ENCODE measurements at places on chromosomes 16 and 17.

- no peak for DNase-seq
Measured at GRCh38 chr17:61381537-61381936, 18.1 kb upstream of the TBX2 start.

- no peak for DNase-seq
Measured at GRCh38 chr17:50638606-50638965, 3.9 kb downstream of the ABCC3 start.

GRCh38 chr16:28589069-28589468, 7.8 kb downstream of the SULT1A2 start:
- DNase-seq: no peak

DNA sequence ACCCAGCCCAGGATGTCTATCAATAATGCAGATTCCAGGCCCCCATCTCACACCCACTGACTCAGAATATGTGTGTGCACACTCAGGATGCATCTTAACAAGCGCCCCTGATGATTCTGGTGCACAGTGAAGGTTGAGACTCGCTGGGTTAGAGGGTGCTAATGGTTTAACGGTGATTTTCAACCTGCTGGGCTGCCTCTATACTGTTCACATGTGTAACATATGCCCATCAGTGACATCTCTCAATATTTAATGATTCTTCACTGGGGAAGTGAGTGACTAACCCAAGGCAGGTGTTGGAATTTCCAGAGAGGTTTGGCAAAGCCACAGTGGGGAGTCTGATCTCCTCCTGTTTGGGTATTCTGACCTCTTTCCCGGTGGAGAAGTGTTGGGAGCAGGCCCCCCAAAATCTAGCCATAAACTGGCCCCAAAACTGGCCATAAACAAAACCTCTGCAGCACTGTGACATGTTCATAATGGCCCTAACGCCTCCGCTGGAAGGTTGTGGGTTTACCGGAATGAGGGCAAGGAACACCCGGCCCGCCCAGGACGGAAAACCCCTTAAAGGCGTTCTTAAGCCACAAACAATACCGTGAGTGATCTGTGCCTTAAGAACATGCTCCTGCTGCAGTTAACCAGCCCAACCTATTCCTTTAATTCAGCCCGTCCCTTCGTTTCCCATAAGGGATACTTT, 4.1 kb upstream of the DOC2B start:
- DNase-seq: no peak

DNA sequence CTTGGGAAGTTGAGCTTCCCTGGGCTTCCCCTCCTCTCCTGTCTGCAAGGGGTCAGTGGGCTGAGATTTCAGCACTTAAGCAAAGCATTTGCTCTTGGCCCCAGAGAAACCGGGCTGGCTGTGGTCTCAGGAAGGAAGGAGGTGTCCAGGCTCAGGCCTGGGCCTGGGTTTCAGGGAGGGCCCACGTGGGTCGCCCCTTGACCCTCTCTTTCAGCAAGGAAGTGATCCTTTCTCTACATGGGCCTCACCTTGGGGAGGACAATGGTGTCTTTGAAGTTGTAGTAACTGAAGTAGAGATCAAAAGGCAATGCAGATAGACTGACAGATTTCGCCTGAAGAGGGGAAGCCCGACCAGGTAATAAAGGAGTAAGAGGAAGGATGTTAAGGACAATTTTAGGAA, 2.7 kb downstream of the NOD2 start:
- DNase-seq: no peak

GRCh38 chr17:16905593-16906191, 66.2 kb downstream of the TNFRSF13B start:
- DNase-seq: peak; percentile 73

GRCh38 chr17:75114552-75115314, 5.0 kb downstream of the ARMC7 start:
- DNase-seq: no peak

DNA sequence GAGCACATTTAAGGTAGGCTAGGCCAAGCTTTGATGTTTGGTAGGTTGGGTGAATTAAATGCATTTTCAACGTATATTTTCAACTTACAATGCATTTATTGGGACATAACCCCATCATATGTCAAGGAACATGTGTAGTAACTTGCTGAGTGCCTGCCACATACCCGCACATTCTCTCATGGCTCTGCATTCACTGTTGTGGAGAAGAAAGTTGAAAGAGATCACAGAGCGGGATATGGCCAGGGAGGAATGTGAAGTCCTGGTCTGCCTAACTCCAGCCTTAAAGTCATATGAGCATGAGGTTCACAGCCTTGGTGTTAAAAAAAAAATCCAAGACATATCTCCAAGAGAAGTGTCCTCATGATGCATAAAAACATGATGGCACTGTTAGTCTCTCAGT, 79.1 kb downstream of the CFDP1 start:
- DNase-seq: no peak

DNA sequence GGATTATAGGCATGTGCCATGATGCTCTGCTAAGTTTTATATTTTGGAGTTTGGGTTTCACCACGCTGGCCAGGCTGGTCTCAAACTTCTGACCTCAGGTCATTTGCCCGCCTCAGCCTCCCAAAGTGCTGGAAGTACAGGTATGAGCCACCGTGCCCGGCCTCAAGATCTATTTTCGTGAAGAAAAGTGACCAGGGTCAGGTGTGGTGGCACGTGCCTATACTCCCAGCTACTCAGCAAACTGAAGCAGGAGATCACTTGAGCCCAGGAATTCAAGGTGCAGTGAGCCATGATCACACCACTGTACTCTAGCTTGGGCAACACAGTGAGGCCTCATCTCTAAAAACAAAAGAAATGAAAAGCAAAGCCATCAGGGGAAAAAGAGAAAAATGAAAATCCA, 18.7 kb downstream of the CMTM4 start:
- no peak for DNase-seq

GRCh38 chr16:72142476-72142875, 29.5 kb downstream of the PMFBP1 start:
- DNase-seq: peak; percentile 21

DNA sequence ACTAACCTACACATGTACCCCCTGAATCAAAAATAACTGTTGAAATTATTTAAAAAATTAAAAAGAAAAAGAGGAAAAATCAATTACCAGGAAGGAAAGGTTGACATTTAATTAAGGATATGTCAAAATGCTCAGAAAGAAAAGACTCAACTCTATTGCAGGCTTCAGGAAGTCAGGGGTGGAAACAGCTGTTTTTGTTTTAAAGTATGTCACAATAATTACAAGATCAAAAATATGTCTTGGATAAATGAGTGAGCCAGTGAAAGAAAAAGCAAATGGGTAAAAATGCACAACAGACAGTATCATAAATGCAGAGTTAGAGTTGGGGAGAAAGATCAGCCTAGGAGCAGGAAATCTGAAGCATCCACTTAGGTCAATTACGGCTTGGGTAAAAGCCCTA, 146.0 kb downstream of the CDH11 start:
- DNase-seq: peak; percentile 81

DNA sequence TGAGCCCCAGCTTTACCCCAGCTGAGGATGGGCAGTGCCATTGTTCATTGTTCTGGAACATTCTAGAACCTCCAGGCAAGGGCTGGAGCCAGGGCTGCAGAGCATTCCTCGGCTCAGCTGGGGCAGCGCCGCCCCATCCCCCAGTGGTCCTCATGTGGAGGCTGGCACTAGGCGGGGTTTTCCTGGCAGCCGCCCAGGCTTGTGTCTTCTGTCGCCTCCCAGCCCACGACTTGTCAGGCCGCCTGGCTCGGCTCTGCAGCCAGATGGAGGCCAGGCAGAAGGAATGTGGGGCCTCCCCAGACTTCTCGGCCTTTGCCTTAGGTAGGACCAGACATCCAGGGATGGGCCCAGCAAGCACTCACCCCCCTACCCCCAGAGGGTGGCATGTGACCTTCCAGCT, at the start of gene TMEM95:
TMEM95 (plus strand) TSS at position 104 of the 400 bp plus-strand sequence; CDS start at position 153, 49 bp downstream.
- peak; percentile 49 for DNase-seq

DNA sequence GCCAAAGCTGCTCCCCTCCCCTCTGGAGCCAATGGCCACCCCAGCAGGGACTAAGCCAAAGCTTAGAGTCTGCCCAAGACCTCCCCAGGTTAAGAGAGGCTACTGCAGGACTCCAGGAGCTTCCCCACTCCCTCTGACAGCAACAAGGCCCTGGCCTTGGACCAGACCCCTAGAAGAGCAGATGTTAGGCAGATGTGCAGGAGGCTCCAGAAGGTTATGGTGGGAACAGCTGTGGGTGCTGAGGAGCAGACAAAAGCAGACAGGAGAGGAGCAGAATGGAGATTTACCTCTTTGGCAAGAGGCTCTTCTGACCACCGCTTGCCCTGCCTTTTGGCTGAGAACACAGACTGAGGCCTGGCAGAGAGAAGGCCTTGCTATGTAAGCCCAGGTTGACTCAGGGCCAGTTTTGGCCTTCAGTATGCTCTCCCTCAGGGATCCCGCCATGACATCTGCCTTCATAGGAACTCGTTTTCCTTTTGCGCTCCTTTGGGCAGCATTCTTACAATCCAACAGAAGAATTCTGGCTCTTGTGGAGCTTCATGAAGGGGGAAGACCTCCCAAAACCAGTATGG, 113.0 kb downstream of the RBFOX3 start:
- no peak for DNase-seq

- DNase-seq: no peak
Measured at GRCh38 chr17:80926591-80927250, 64.9 kb upstream of the CHMP6 start.

DNA sequence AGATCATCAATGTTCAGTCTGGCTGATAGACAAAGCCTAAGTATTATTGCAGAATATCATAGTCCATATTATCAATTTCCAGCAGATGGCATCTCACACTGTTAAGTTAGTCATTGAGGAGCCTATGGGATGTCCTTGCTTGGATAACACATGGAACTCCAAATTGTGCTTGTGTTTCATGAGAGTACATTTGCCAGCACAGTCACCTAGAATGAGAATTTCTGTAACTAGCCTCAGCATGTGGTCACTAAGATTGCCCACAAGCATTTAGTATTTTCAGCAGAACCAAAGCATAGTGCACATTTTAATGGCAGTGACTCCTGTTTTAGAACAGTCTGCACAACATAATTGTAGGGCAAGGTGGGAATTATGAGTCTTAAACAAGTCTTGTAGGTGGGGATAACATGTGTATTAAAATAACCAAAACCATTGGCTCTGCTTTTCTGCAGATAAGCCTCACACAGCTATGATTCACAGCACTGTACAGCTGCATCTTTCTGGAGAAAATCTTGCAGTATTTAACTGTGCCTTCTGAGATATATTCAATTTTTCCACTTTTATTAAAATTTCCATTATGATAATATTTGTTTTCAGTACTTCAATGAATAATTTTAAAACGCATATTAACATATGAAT, 882.8 kb upstream of the SOX9 start:
- peak; percentile 53 for DNase-seq

GRCh38 chr16:8828541-8829165, 31.0 kb downstream of the PMM2 start:
- DNase-seq: no peak

- DNase-seq: no peak
Measured at GRCh38 chr17:71667661-71668060, 453.2 kb upstream of the SOX9 start.

GRCh38 chr16:20944861-20945574, 44.4 kb downstream of the LYRM1 start:
- no peak for DNase-seq

GRCh38 chr16:799111-799947, 1.2 kb downstream of the GNG13 start:
- DNase-seq: no peak

DNA sequence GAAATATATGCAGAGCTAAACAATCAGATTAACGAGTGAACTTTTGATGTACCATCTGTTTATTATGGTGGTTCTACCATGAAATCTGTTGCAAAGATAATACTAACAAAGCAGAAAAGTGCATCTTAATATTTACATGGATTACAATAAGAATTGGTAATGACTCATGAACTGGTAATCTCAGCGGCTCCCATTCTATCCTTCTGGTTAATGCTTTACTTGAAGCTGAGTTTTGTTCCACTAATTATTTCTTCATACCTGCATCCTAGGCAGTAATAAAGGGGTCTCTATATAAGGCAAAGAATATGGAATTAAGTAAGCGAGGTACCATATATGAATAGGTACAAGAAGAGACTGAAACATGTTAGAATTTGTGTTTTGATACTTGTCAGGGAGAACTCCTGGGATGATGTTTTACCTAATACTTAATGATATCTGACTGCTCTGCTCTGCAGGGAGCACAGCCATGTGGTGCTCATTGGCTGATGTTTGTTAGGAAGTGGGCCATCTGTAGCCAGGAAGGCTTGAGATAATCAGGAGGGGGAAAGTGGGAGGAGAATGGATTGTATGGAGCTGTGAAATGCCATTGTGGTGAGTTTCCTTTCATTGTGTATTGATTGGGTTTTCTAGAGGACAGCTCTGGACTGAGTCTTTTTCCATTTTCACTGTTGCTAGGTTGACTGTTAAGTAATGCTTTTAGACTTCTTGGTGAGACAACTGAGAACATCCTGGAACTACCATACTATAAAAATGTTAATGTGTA, 52.6 kb downstream of the MAP2K6 start:
- DNase-seq: no peak

GRCh38 chr16:80739523-80739922, 64.9 kb downstream of the CDYL2 start:
- no peak for DNase-seq

- peak; percentile 50 for DNase-seq
Measured at GRCh38 chr17:36703860-36704266, 102.5 kb downstream of the MRM1 start.

GRCh38 chr17:42055027-42055426, 4.6 kb upstream of the C17orf113 start:
- no peak for DNase-seq

- peak; percentile 49 for DNase-seq
Measured at GRCh38 chr17:1629504-1630310, 1.1 kb upstream of the SLC43A2 start.

DNA sequence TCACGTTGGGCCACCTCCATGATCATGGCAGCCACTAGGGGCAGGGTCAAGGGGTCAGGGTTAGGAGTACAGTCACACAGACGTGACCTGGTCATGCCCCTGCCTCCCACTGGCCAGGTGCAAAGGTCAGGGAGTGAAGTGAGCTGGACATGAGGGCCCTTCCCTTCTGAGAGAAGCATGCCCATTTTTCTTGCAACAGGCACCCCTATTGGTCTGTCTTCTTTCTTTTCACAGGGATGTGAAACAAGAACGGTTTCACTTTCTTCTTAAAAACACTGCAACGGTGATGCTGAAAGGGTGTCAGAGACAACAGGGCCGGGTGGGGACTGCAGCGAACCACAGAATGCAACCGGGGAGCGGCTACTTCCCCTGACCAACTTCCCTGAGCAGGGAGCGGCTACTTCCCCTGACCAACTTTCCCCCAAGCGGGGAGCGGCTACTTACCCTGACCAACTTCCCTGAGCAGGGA, 52.1 kb upstream of the DOC2B start:
- no peak for DNase-seq

GRCh38 chr16:84355149-84355548, 13.2 kb upstream of the ATP2C2 start:
- DNase-seq: no peak

- no peak for DNase-seq
Measured at GRCh38 chr17:78343543-78344201, 16.2 kb downstream of the SOCS3 start.

All from adipocyte (in vitro differentiated cells).